ENCODE measurements at places on chromosomes 4 and X.

DNA sequence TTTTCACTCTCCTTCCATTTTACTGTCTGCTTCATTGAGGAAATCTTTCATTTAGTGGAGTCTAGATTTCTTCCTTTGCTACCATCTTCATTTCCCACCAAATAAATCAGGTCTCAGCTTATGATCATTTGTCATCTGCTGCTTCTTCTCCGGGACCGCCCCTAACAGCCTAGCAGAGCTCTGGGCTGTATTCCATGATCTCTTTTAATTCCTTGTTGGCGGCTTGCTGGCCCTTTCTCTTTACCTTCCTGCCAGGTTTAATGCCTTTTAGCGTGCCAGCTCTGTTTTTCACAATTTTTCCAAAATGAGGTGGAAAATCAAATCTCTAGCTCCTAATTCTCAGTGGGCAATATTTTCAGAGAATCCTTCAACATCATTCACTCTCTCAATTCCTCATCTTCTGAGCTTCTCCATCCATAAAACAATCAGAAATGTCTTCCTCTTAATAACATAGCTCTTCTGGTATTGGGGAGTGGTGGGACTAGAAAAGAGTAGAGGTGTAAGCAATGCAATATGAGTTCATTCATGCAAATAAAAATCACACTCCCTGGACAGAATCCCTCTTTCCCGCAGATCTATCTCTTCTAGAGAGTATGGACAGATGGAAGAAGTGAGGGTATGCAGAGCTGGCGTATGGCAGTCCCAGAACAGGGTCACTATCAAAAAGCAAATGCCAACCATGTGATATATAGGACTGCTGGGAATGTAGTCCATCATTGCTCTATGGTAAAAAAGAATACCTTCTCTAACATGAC, 491.3 kb downstream of the KCNIP4 start:
- DNase-seq = no peak

GRCh38 chr4:77001907-77002306, 52.4 kb downstream of the SEPTIN11 start:
- no peak for DNase-seq

DNA sequence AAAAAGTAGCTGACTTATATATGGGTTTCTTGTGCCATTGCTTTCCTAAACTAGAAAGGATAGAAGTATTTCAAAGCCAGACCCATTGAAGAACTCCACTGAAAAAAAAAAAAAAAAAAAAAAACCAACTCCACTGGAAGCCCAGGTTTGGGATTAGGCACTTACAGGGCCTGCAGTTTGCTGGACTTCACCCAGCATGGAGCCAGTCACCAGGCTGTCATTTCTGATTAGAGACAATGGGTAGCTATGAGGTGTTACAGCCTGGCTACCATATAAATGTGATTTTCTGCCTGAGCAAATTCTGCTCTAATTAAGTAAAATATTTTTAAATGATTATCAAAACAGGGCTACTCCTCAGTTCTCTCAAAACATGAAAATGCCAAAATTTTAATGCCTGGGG, 49.5 kb downstream of the HS6ST2 start:
- DNase-seq = no peak

DNA sequence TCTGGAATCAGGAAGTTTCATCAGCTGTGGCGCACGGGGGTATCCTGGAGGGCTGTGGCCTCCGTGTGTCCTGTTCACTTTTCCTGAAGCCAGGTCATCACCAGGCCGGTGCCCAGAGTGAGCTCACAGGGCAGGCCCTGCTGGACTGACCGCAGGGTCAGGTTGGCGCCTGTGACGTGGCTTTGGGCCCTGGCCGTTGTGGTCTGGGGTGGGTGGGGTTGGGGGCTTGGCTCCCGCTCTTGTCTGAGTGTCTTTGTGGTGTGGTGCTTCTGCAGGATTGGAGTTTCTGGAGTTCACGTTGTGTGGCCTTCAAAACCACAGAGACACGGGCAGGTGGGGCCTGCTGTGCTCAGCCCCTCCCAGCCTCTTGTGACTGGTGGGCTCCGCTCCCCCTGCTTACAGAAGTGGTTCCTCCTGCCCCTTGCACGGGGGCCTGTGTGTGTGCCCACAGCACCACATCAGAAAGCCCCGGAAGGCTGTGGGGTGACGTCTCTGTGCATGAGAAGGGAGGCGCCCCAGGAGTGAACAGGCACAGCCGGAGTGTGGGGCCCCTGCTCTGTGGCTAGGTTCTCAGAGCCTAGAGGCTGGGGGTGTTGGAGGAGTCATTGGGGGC, 9.5 kb downstream of the RGS12 start:
- DNase-seq = peak; percentile 52

- DNase-seq = no peak
Measured at GRCh38 chr4:185592845-185593488, 57.7 kb upstream of the PDLIM3 start.

- DNase-seq = no peak
Measured at GRCh38 chr4:2415213-2415612, 3.2 kb downstream of the ZFYVE28 start.
